GDM1 (cell line): ENCODE measurements at places on chromosomes 7 and 10.

DNA sequence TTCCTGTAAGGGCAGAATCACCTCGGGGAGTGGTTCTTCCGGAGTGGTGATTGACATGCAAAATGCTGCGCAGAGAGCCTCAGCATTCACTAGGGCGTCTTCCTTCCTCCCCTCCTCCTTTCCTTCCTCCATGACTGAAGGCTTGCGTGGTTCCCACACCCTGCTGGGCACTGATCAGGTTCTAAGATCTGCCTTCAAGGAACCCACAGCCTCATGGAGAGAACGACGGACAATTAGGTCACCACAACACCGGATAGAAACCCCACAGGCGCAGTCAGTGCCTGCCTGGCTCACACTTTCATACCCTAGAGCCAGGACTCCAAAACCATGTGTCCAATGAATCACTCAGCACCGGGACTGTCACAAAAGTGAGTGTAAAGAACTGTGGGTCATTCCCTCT, 131.3 kb downstream of the DPP6 start:
- DNase-seq = no peak

DNA sequence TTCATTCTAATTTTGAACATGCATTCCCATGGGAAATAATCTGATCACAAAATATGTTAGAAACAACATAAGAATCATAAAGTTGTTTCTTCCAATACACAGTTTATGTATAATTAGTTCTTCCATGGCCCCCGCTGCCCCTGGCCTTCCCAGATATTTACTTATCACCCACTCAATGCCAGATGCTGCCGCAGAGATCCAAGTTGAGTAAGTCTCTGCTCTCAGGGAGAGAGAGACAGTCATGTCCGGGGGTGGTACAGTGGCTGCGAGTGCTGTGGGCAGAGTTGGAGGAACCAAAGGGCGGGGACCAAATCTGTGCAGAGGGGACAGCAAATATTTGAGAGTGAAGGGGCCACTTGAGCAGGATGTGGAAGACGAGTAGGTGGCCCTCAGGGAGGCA, 37.1 kb downstream of the COL26A1 start:
- DNase-seq = no peak

DNA sequence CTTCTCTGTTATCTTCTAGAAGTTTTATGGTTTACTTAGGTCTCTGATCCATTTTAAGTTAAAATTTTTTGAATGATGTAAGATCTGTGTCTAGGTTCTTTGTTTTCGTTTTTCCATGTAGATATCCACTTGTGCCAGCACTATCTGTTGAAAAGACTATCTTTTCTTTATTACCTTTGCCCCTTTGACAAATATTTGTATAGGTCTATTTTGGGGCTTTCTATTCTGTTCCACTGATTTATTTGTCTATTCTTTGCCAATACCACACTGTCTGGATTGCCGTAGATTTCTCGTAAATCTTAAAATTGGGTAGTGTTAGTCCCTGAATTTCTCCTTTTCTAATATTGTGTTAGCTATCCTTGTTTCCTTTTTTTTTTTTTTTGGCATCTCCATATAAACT, 71.4 kb upstream of the PDSS1 start:
- no peak for DNase-seq

DNA sequence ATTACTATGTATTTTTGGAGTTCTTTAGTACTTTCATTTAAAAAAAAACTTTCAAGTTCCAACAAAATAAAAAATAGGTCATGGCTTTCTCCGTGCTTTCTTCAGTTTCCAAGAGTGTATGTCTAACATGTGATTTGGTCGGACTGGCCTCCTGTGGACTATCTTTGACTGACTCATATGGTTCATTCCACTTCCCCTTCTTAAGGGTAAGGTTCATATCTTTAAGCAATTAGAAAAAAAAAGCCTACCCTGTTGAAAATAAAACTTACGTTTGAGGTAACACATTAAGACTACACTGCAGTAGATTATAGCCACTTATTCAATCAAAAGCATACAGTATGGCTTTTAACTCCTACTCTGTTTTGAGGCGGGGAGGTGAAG, 112.8 kb upstream of the AHR start:
- DNase-seq = peak; percentile 14

- DNase-seq = no peak
These were observed 33.0 kb downstream of the WASL start for GRCh38 chr7:123715799-123716198.

GRCh38 chr7:74231232-74231590, 21.4 kb downstream of the LAT2 start:
- no peak for DNase-seq

- no peak for DNase-seq
These were observed 131.1 kb upstream of the MGMT start for GRCh38 chr10:129335942-129336341.

DNA sequence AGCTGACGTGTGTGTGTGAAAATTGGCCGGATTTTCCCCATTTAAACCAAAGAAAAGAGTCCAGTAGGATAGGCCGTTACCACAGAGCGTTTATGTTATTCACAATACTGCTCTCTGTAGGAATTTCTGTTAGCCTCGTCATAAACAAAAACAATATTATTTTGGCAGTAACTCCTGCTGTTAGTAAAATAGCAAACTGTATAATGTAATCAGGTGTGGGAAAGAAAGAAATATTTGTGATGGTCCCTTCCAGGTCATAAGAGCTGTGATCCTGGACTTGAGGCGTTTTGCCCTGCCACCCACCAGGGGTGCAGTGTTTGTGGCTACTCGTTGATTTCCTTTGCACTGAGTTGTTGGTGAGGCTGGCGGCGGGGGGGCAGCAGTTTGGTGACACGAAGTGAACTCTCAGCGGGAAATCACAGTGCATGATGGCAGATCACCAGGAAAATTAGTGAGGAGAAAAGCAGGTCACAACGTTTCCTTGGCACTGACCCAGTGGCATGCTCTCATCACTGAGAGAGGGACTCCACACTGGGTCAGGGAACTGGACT, 2.8 kb downstream of the EEPD1 start:
- DNase-seq = no peak

GRCh38 chr7:77157446-77157845, 35.0 kb downstream of the CCDC146 start:
- no peak for DNase-seq

- DNase-seq = no peak
These were observed 118.0 kb downstream of the NRF1 start for GRCh38 chr7:129729511-129729910.

DNA sequence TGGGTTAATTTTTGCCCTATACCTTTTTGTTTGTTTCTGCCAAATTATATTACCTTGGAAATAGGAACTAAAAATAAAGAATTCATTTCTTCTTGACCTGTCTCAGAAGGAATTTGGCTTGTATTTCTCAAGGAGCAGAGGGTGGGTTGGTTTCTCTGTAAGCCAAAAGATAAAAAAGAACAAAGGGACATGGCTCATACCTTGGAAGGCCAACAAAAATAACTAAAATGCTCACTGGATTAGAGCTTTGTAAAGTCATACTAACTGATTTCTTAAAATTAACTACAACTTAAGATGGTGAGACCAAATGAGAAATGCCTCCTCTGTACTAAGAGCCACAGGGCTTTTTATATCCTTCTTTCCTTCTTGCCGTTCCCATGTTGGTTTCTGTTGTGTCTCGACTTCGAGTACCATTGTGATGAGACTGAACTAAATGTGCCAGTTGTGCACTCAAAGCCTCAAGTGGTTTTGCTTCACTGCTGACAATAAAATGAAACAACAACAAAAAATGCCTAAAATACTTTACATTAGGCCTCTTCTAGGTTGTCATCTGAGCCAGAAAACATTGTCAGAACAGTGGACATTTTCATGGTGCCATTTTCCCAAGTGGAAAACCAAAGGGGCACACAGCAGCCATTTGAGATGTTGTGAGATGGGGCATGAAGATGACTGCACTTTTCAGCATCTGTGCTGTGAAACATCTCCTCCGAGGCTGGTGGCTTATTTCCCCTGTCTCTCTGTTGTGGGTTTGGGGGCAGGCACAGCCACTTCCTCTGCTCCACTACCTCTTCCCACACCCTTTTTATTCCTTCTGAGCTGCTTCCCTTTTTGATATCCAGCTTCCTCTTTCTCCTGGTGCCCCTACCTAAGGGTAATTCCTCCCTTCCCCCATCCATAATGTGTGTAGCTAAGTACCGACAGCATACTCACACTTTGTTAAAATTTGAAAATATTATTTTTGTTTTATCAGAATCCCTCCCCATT, 51.8 kb upstream of the AGR3 start:
- DNase-seq = peak; percentile 94

- DNase-seq = no peak
These were observed 34.4 kb downstream of the PLEKHA8 start for GRCh38 chr7:30062587-30062986.

DNA sequence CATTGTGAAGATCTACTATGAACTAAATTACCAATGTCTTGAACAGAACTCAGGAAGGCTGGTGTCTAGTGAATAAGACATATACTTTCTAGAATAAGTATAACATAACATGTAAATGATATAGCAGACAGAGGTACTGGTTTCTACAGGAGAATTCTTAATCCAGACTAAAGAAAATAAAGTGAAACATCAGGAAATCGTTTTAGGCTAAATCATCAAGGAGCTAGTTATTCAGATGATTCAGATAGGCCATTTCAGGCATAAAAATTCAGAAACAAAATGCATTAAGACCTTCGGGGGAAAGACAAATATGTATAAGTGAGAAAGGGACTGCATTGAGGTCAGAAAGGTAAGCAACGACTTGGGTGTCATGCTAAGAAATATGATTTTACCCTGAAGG, 170.6 kb downstream of the LRRN3 start:
- DNase-seq = no peak

DNA sequence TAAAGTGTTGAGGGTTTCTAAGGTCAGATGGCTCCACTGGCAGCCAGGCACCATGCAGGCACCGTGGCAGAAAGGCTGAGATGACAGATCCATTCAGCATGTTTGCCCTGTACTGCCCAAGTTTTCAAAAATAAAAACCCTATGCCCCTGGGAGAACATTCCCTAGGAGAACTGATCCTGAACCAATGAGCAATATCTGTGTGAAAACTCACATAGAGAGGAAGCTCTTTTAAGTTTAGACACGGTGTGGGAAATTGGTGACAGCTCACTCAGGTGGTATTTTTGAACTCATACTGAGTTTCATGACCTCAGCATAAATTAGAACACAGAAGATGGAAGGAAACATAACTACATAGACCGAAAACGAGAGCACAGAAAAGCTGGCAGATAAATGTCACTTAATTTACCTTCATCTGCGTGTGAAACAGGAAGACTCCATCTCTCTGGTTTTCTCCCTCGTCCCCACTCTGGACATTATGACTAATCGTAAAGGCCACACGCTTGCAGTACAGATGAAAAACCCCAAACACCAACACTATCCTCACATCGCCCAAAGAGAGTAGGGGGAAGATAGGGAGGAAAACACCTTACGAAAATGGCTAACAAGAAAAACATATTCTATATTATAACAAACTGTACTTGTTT, 127.8 kb downstream of the ICA1 start:
- no peak for DNase-seq

GRCh38 chr10:84539216-84539615, 210.8 kb downstream of the CCSER2 start:
- DNase-seq = no peak

DNA sequence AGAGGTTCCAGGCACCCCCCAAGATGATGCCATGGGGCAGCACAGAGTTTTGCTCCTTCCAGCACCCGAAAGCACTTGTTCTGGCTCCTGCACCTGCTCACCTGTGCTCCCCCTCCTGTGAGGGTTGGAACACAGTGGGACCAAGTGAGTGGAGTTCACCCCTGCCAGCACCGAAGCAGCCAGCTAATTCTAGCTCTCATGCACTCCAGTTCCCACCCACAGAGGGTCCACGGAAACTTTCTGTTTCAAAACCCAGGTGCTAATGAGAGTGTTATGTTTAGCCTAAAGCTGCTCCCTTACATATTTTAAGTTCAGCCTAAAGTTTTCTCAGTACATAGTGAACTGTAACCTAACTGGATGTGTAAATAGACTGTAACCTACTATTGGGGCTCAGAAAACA, 42.6 kb upstream of the SLC35G1 start:
- no peak for DNase-seq

- DNase-seq = no peak
These were observed 60.2 kb downstream of the FIGNL1 start for GRCh38 chr7:50389961-50390360.

GRCh38 chr10:122435212-122435827, 19.1 kb upstream of the ARMS2 start:
- no peak for DNase-seq

DNA sequence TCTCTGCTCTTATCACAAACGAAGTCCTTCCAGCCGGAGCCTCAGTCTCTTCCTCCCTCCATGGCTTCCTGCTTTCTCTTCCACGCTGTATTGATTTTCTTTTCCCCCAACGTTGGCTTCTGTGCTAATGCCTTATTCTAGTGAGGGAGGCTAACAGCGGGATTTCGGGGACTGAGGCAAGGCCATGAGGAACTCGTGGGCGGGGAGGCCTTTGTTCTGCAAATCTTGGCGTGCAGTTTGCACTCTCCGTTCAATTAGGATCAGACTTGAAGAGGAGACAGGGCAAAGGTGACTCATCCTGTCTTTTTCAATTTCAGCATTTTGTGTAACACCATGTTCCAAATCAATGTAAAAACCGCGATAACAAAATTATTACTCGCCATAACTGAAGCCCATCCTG, 25.3 kb downstream of the EN2 start:
- DNase-seq = no peak

DNA sequence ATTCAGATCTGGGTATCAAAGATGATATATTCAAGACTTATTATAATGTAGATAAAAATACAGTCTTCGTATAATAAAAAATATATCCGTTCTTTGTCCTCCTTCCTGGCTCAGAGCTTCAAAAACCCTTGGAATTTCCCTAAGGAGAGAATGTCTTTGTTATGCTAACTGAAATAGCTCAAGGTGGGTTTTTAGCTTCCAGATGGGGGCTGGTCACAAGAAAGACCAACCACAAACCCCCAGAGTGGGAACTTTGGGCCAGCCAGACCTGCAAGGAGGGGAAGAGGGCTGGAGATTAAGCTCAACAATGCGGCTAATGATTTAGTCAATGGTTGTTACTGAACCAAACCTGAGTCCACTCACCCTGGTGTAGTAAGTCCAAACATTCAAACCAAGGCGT, 196.4 kb downstream of the SDHAF3 start:
- DNase-seq = no peak

GRCh38 chr7:153370092-153370491, 610.5 kb downstream of the ACTR3B start:
- peak; percentile 2 for DNase-seq

GRCh38 chr10:62903828-62904227, 87.7 kb upstream of the EGR2 start:
- DNase-seq = no peak
